ENCODE measurements at places on chromosomes 2 and 18. TPM values are rescaled to one million over a fixed set of nuclear protein-coding genes. Genes with fewer than 3 reads are reported as not detected.

Gene NPHP1
- 0.15 TPM for total RNA-seq

Gene SLC11A1
- total RNA-seq: 0.32 TPM

Gene POTEJ
- total RNA-seq: not detected

Gene SLC9A4
- total RNA-seq: 0.20 TPM

Gene DNAJC27
- total RNA-seq: 5.5 TPM

Gene ERICH2
- total RNA-seq: not detected

All from T-helper 1 cell treated with Interleukin-12 subunit alpha and Interleukin-12 subunit beta and Interleukin-4 antibody, amounts not matched to agents 30 ng/mL and 1 ng/mL, for 36 hours (primary cell).